ENCODE measurements at places on chromosomes 7 and 10.

GRCh38 chr10:130179640-130180039 lies 43.4 kb downstream of the GLRX3 start:
- peak; percentile 90 for DNase-seq

- DNase-seq, result no peak
These were observed 48.1 kb downstream of the MAGI2 start for GRCh38 chr7:79405368-79405767.

DNA sequence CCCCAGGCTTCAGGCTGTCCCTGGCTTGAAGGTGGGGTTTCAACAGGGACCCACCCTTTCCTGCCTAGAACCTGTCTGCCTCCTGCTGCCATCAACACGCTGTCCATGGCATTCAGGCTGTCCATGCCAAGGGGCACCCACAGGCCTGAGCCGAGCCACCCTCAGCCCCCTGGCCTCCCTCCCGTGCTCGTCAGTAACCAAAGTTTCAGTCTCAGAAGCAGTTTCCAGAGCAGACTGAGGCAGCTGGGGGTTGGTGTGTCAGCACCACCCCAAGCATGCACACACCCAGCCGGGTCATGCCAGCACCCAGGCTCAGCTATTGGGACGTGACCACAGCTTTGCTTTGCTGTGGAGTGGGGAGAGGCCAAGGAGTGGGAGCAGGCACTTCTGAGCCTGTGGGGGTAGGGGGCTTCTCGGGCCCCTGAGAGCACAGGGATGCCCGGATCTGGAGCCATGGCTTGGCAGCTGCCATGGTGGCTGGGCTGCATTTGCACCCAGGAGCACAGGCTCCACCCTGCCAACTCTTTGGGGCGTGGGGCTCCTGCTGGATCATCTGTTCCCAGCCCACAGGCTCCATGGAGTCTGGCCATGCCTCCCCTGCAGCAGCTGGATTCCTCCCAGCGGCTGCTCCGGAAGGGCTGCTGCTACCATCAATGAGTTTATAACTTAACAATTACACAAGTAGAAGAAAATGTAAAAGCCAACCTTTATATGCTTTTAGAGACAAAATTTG lies 314.5 kb upstream of the SEMA3C start:
- no peak for DNase-seq

- DNase-seq, result peak; percentile 93
These were observed 248.9 kb downstream of the COBL start for GRCh38 chr7:51067757-51068156.

GRCh38 chr10:62185919-62186692 lies 82.5 kb downstream of the RTKN2 start:
- DNase-seq, result no peak

DNA sequence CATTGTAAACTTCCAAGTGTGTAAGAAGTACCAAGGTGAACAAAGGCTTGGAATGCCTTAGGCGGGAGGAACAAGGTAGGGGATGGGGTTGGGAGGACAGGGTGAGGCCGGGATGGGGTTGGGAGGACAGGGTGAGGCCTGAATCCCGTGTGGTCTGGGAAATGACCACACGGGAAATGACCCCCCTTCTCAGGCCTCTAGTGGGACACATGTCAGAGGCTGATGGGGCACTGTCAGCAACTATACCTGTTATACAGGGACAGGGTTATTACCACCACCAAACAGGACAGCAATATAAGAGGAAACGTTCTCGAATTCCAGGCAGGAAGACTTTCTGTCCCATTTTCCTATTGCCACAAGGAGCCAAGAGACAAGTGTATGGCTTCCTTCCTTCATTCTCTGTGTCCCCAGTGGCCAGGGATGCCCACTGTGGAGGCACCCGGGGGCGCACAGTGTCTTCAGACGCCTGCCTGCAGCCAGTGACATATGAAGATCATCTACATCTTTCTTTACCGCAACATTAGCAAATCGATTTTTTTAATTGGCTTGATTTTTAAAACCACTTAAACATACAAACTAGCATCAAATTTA lies 1.3 kb downstream of the MKI67 start:
- no peak for DNase-seq

DNA sequence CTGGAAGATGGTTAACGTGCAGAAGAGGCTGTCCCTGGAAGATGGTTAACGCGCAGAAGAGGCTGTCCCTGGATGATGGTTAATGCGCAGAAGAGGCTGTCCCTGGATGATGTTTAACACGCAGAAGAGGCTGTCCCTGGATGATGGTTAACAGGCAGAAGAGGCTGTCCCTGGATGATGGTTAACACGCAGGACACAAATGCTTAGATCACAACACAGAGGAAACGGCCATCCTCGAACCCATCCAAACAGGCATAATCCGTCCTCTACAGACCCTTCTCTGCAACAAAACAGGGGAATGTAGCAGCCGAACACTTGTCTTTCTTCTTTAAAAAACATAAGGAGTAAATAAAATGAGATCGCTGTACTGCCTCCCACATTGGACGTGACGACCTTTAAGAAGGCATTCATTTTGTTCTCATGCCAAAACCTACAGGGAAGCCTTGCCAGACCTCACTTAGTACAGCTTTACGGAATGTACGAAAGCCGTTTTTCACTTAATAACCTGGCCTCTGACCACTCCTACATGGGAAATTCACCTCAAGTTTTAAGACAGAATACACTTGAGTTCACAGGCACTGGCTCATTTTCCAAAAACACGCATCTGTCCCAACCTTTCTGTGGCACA lies 245.2 kb downstream of the ZMYND11 start:
- no peak for DNase-seq

- no peak for DNase-seq
These were observed 129.1 kb downstream of the LRRC4 start for GRCh38 chr7:127901895-127902703.

GRCh38 chr7:94901981-94902380 lies 5.4 kb upstream of the PPP1R9A start:
- no peak for DNase-seq

- DNase-seq, result no peak
These were observed 534.6 kb upstream of the NRP1 start for GRCh38 chr10:33869028-33869427.
